ENCODE measurements at places on chromosomes 16 and 17.

GRCh38 chr16:80077696-80078095, 463.1 kb upstream of the DYNLRB2 start:
- no peak for DNase-seq

DNA sequence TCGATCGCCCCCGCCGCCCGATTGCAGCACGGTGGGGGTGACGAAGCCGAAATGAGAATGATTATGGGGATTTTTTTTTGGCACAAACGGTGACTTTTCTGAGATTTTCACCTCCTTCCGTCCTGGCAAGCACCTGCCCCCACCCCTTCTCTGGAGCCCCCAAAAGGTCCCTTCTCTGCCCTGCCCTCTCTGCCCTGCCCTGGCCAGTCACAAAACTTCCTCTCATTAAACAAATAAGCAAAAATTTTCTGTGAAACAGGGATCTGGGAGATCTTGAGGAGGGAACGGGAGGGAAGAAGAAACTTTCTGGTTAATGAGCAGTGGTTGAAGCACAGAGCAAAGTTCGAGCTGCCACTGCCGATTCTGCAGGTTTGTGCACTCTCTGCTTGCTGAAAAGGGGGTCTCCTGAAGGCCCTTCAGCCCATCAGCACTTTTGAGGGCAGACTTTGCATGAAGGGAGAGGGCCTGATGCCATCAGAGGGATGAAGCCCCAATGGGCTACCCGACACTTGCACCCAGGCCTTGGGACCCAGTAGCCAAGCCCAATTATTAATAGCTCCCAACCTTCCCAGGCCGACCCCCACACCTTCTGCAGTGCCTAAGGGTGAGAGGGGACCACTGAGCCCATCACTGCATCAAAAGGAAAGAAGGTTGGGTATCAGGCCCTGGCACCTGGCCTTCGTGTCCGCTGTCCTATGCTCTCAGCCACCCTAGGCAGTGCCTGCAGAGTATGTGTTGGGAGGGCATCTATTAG, 1.0 kb upstream of the HOXB8 start:
- no peak for DNase-seq

DNA sequence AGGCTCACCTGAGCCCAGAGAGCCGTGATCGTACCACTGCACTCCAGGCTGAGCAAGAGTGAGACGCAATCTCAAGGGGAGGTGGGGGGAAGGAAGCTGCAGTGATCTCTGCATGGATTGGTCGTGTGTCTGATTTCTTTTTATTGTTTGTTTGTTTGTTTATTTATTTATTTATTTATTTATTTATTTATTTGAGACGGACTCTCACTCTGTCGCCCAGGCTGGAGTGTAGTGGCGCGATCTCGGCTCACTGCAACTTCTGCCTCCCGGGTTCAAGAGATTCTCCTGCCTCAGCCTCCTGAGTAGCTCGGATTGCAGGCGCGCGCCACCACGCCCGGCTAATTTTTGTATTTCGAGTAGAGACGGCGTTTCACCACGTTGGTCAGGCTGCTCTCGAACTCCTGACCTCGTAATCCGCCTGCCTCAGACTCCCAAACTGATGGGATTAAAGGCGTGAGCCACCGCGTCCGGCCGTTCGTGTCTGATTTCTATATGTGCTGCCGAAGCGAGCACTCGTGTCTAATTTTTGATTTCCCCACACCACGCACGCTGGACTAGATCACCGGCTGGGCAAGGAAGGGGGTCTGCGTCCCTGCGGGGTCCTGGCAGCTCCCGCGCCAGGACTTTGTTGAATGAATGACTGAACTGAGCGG, 448 bp upstream of the TNFRSF12A start:
- DNase-seq = no peak

DNA sequence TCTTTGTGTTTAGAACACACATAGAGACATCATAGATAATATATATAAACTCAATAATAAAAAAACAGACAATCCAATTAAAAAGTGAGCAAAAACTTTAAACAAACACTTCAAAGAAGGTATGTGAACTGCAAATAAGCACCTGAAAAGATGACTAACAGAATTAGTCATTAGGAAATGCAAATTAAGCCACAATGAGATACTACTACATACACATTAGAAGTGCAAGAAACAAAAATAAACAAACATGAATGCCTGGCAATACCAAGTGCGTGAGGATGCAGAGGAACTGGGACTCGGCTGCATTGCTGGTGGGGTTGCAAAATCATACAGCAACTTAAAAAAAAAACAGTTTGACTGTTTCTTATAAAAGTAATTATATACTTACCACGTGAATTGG, 799.0 kb downstream of the KCNJ2 start:
- no peak for DNase-seq

GRCh38 chr16:88686439-88687253, at the start of gene SNAI3:
Gene SNAI3 (minus strand): TSS chr16:88686507. CDS start chr16:88686406, 101 bp downstream.
- DNase-seq = peak; percentile 32

- no peak for DNase-seq
These were observed 22.2 kb downstream of the ADAM11 start for GRCh38 chr17:44780845-44781480.

DNA sequence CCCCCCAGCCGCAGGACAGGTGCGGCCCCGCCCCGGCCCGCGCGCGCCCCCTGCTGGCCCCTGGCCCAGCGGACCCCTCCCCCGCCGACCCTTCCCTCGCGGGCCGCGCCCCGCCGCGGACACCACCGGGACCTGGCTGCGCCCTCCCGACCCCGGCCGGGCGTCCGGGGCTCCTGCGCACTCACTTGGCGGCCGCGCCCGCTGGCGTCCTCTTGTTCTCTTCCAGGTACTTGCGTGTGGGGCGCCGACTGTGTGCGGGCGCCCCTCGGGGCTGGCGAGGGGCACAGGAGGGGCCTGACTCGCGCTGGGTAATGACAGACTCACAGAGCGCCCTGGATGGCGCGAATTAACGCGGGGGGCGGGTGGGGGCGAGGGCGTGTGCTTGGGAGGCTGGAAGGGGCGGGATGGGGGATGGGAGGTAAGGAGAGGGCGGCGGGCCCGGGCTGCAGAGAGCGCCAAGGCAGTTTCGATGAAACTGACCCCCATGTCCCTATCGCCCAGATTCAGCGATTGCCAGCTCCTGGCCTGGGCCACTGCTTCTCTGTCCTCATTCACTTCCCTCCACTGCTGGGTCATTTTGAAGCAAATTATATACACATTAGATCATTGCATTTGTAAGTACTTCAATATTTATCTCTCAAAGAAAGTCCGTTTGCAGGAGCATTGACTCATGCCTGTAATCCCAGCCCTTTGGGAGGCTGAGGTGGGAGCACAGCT, 445 bp upstream of the DBNDD1 start:
- DNase-seq = no peak

GRCh38 chr17:17978481-17979424, 6.1 kb downstream of the DRC3 start:
- no peak for DNase-seq

- DNase-seq = no peak
These were observed 386.0 kb downstream of the SLC39A11 start for GRCh38 chr17:72706396-72706981.

DNA sequence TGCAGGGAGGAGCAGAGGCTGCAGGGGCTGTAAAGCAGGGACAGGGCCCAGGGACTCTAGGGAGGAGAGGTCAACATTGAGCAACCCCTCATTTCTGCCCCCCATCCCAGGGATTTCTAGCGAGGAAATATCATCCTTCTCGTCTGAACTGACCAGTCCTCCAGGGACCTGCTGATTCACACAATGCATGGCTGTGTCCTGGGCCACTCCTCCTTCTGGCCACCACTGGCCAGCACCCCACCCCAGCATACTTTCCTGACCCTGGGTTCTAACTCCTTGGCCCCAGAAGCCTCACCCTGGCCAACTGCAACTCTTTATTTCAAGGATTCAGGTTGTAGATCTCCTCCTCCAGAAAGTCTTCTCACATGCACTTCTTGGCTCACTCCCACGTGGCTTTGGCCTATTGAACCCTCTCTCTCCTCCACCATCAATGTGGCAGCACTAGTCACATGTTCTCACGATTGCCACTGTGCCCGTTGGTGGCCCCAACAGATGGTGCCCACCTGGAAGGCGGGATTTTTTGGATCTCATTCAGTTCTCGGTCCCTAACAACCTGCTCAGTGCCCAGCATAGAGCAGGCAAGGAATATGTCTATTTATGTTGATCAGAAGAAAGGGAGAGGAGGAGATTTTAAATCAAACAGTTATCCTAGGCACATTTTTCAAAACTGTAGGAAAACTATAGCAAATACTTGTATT, 41.5 kb downstream of the CUEDC1 start:
- no peak for DNase-seq

- DNase-seq = no peak
These were observed 7.0 kb upstream of the CALB2 start for GRCh38 chr16:71351558-71351901.

DNA sequence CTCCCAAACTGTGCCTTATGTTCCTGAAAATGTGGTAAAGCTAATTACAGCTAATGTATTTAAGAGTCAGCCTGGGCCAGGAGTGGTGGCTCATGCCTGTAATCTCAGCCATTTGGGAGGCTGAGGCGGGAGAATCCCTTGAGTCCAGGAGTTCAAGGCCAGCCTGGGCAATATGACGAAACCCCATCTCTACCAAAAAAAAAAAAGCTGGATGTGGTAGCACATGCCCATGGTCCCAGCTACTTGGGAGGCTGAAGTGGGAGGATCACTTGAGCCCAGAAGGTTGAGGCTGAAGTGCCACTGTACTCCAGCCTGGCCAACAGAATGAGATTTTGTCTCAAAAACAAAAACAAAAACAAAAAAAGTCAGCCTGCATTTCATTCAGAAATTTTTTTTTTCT, 33.2 kb upstream of the C17orf78 start:
- DNase-seq = no peak

GRCh38 chr17:50944902-50945720, 79.0 kb upstream of the TOB1 start:
- no peak for DNase-seq

GRCh38 chr17:72656130-72656763, 436.2 kb downstream of the SLC39A11 start:
- no peak for DNase-seq

GRCh38 chr17:29475891-29476290, 85.7 kb downstream of the TAOK1 start:
- DNase-seq = no peak

GRCh38 chr17:48541577-48542113, 3.3 kb downstream of the HOXB2 start:
- no peak for DNase-seq

DNA sequence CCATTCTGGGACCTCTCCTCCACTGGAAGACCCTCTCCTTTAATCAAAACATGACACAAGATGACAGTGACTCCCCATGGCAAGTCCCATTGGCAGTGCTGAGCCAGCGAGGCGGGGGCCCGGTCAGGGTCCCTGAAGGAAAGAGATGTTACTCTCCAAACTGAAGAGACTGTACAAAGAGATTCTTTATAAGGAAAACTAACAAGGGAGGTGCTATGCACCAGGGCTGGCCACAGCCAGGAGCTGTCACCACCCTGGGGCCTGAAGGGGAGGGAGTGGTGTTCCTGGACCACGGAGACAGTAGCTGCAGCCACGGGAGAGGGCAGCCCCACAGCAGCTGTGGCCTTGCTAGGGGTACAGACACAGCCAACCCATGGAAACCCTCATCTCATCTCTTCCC, 123.1 kb downstream of the XYLT1 start:
- DNase-seq = no peak

GRCh38 chr17:16974569-16975276, 2.8 kb upstream of the TNFRSF13B start:
- DNase-seq = no peak

DNA sequence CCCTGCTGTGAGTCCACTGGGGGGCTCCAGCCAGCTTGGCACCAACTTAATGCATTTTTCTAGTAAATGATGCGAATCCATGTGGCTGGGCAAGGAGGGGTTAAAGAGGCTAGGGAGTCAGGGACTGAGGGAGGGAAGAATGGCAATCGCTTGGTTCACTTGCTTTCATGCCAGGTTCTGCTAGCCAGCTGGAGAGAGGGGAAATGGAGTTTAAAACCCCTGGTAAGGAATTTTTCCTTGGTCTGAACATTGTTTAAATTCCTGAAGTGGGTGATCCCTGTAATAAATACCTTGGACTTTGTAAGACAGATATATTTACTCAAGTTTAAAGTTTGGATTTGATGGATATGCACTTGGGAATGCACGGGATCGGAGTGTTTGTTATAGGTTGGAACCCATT, 22.8 kb downstream of the ANKFN1 start:
- no peak for DNase-seq

DNA sequence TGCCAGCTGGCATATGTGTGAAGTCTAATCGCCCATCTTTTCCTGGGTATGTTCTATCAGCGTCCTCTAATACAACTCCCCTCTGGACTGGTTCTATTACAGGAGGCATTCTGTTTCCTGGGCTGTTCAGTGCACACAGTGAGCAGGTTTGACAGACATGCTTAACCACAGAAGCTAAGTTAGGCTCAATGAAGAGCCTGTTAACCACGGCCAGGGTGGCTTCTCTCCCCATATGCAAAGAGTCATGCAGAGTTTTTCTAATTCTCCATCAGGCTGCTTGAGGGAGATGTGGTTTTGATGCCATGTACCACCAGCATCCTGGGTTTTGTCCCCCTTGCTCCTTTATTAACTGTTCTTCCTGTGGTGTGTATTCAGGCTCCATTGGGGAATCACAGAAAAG, 57.2 kb upstream of the ALOX12 start:
- no peak for DNase-seq

DNA sequence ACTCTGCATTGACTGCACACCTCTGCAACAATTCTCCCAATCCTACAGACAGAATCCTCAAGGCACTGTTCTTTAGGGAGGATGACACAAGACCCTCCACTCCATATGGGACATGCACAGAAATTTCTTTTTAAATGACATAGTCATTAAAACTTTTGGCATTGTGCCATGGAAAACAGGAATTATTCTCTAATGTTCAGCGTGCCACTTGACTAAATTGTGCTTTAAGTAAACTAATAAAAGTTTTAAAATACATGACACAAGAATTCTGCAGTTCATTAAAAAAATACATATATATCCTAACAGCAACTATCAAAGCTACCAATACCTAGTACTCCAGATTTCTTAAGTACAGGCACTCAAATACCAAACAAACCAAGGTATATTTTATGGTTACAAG, 16.0 kb downstream of the CEP112 start:
- DNase-seq = no peak

GRCh38 chr17:11705111-11705510, 106.8 kb downstream of the DNAH9 start:
- no peak for DNase-seq
